ENCODE measurements at places on chromosomes 7 and 10.

DNA sequence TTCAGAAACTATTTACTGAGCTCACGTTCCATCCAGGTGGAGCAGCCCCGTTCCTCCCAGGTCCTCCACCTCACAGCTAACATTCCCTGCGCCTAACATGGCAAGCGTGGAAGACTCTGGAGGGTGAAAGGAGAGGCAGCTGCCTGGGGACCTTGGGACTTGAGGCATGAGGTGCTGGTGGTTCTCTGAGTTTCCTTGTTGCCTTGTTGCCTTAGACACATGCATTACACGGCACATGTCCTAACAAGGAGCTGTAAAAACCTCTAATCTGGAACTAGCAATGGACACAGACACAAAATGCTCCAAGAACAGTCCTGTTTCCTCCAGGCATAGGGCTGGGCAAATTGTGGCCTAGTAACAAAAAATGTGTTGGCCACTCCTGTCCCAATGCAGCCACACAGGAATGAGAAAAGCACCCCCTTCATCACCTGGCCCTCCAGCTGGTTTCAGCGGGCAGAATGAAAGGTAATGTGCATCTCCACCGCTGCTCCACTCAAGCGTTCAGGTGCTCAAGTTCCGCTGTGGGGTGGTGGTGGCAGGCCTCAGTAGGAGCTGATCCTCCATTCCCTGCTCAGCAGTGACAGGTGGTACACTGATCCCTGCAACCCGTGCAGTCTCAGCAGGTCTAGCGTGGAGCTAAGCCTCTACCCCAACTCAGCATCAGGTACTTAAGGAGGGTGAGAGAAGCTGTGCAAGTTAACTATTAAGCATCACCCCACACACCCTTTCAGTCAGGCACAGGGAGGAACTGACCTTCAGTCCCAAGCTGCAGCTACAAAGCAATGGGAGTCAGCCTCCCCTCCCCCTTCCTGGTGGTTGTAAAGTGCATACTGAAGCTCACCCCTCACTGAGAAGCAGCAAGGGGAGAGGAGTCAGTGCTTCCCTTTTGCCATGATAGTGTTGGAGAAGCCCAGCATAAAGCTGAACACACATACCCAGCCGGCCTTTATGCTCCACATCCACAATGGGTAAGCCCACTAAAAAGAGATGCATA lies 382.8 kb downstream of the SDK1 start:
- DNase-seq: no peak

- DNase-seq: no peak
These were observed 1.4 kb downstream of the HYAL4 start for GRCh38 chr7:123846217-123846891.

- DNase-seq: no peak
These were observed 603.8 kb upstream of the LRRTM3 start for GRCh38 chr10:66321723-66322665.

- DNase-seq: no peak
These were observed 178.8 kb upstream of the ITGB1 start for GRCh38 chr10:33136781-33137180.

- DNase-seq: no peak
These were observed 325.6 kb upstream of the MAGI2 start for GRCh38 chr7:79778786-79779770.

- no peak for DNase-seq
These were observed 11.2 kb upstream of the C10orf71 start for GRCh38 chr10:49287689-49288340.

DNA sequence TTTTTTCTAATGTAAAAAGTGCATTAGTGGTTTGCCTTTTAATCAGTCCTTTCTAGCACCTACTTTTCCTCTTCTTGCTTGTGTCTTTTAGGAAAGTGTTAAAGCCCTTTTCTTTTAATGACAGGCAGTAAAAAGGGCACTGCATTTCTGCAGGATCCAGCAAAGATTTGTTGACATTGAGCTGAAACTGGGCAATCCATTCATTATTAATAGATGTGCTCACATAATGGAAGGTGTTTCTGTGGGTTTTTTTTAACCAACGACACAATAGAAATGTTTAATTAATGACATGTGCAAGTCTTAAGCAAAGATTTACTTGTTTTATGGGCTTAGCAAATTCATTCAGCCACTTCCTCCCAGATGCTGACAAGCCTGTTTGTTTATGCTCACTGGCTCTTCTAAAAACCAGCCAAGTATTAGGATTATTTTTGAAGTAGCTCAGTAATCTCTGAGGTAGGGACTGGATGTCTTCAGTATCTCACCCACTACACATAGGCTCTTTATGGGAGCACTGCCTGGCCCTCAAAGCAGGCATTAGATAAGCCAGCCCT lies 1201.1 kb downstream of the SORCS1 start:
- DNase-seq: no peak

GRCh38 chr7:151086802-151087244 lies 548 bp downstream of the AGAP3 start:
- no peak for DNase-seq

GRCh38 chr10:91226093-91226492 lies 5.6 kb downstream of the PCGF5 start:
- DNase-seq: no peak

GRCh38 chr10:43658227-43658626 lies 9.5 kb upstream of the ZNF32 start:
- no peak for DNase-seq

DNA sequence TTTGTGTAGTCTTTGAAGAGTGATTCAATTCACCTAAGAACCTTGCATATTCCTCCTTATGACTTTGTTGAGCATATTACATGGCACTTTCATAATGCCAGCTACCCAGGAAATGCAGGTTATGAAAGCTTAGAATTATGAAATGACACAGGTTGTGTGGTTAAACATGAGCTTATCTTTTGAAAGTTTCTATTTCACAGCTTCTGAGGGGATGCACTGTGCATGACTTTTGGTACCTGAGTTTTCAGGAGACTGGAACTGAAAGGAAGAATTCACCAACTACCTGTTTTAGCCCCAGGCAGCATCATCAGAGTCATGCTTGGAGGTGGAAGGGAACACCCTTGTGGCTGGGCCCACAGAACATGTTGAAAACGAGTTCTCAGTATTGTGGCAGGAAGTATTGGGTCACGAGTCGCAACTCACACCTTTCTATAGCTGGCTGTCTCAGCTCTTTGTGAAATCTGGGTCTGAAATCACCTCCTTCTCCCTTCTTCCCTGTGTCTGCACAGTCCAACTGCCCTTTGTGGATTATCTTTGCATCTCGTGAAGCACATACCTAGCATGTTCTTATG lies 228.2 kb downstream of the PTEN start:
- DNase-seq: peak; percentile 29

DNA sequence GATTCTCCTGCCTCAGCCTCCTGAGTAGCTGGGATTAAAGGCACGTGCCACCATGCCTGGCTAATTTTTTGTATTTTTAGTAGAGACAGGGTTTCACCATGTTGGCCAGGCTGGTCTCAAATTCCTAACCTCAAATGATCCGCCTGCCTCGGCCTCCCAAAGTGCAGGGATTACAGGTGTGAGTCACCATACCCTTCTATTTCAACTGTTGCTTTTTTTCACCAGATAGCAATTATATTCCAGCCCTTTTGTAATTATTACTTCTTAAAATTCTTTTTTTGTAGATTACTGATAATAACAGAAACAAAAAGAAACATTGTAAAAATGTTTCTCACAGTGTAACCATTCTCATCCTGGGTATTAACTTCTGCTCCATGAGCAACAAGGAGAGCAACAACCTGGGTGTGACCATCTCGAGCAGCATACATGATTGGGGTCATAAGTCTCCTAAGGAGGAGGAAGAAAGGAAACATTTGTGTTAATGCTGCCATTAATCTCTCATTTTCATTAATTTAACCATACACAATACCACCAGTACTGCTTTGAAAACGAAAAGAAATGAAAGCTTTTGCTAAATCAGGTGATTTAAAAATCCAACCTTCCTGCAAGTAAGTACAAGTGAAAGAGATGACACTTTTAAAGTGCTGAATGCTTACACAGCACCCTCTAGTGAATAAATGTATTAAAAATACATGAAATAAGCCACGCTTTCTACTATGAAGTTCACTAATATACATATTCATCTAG lies 41.8 kb downstream of the ASZ1 start:
- no peak for DNase-seq

DNA sequence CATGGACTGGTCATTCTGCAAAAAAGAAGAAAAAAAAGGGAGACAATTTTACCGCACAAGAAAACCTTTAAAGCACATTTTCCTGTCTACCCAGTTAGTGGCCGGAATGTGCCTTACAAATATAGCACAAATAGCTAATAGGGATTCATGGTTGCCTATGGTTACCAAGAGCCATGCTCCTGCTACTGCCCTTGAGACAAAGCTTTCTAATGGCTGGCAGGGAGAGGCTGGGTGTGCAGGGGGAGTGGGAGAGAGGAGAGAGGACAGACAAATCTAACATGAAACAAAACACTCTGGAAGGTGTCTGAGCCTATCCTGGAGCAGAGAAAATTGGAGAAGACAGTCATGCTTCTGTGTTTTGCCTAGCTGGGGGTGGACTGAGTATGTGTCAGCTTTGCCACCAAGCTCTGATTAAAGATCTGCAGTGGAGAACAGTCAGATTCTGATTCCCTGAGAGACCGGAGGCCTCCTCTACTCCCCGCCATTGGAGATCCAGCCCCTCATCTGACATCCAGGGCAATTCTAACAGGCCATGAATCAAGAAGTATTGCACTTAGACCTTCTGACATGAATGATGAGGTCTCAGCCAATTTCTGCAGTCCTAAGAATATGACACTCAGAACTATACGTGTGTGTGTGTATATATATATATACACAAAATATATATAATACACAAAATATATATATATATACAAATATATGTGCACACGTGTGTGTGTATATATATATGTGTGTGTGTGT lies 80.2 kb downstream of the PRTFDC1 start:
- DNase-seq: no peak

GRCh38 chr10:115773832-115774231 lies 499.2 kb downstream of the GFRA1 start:
- no peak for DNase-seq

GRCh38 chr7:100874300-100874576 lies 665 bp upstream of the SRRT start:
- no peak for DNase-seq

GRCh38 chr10:1553951-1554350 lies 183.4 kb downstream of the ADARB2 start:
- DNase-seq: no peak

All from stimulated activated CD4-positive, alpha-beta T cell treated with anti-CD3 and anti-CD28 coated beads, TNF-alpha, amount 100 ng/mL, for 1 hour (primary cell).